AG20443 (cell line): ENCODE measurements at places on chromosomes 11 and 22.

GRCh38 chr22:36938028-36938425 is 24.6 kb downstream of the CSF2RB start:
- no peak for DNase-seq

DNA sequence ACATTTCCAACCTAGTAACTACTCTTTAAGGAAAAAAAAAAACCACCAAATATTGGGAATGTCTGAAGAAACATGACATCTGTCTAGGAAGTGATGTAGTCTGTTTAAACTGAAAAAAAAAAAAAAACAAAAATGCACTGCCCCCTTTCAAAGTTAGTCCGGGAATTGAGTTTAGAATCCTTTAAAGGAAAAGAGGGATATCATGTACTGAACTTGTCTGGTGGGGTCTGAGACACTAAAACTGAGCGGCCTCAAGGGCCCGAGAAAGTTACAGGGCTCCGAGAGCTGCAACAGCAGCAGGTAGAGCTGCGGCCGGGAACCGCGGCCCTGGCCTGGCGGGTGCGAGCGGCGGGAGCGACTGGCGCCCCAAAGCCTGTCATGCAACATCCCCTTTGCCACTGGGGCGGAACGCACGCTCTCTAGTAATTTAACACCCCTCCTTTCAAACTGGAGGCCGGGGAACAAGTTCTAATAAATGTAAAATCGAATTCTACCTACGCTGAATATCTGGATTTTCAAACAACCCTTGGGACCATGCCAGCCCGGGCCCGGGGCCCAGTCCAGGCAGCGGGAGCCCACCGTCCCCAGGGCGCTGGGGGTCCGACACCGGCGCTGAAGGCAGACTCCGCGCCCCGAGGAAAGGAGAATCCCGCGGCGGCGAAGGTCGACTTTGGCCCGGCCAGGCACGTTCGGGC is 736 bp downstream of the RDX start:
- peak; percentile 75 for DNase-seq

DNA sequence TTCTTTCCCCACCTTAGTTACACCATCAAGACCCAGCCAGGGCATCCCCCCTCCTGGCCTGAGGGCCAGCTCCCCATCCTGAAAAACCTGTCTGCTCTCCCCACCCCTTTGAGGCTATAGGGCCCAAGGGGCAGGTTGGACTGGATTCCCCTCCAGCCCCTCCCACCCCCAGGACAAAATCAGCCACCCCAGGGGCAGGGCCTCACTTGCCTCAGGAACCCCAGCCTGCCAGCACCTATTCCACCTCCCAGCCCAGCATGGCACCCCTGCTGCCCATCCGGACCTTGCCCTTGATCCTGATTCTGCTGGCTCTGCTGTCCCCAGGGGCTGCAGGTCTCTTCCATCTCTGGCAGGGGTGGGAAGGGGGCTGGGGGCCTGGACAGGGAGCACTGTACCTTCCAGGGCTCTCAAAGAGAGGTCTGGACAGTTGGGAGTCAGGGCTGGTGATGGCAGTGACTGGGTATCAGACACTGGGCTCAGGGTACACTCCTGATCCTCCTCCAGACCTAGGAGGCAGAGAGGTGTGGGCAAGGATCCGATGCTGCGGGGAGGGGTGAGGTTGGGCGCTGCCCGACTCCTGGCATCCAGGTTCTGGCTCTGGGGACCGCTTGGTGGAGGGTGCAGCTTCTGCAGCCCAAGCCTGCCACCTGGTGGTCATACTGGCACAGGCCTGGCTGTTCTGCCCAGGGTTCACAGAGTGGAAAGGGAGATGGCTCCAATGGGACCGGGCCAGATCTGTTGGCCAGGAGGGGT is at the start of gene UPK2:
Gene UPK2, plus strand, starts transcription at position 205 of the 753 bp plus-strand sequence. Its CDS starts 53 bp downstream, at position 258.
- DNase-seq: peak; percentile 96

DNA sequence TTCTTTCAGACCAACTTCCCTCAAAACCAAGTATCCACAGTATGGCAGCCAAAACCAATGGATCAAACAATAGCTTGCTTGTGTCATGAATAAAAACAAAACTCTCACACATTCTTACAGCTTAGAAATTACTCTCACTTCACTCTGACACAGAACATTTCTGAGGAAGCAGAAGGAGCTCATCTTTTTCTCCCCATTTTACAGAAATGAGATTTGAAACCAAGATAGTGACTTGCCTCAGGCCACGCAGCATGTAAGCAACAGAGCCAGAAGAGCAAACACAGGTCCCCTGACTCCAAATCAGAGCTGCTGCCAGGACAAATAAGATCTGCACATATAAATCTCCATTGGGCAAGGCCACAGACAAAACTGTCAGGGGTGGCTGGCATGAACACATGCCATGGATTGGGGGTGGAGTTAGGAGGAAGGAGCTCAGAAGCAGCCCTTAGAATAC is 64.8 kb downstream of the RAB30 start:
- no peak for DNase-seq

- DNase-seq: peak; percentile 65
Measured at GRCh38 chr22:35892192-35892591, 136.4 kb downstream of the RBFOX2 start.

GRCh38 chr11:30631148-30631547 is 45.0 kb upstream of the MPPED2 start:
- no peak for DNase-seq

GRCh38 chr22:27740202-27740748 is 61.3 kb downstream of the MN1 start:
- DNase-seq: no peak

GRCh38 chr11:134380785-134381184 is 31.3 kb downstream of the B3GAT1 start:
- no peak for DNase-seq
